Hepatocyte (in vitro differentiated cells): ENCODE measurements at places on chromosomes 7 and 10.

- DNase-seq: no peak
- H3K27ac ChIP-seq: no peak overlapping the region
Observed at GRCh38 chr7:75559976-75560365, 67.9 kb downstream of the SPDYE5 start.

DNA sequence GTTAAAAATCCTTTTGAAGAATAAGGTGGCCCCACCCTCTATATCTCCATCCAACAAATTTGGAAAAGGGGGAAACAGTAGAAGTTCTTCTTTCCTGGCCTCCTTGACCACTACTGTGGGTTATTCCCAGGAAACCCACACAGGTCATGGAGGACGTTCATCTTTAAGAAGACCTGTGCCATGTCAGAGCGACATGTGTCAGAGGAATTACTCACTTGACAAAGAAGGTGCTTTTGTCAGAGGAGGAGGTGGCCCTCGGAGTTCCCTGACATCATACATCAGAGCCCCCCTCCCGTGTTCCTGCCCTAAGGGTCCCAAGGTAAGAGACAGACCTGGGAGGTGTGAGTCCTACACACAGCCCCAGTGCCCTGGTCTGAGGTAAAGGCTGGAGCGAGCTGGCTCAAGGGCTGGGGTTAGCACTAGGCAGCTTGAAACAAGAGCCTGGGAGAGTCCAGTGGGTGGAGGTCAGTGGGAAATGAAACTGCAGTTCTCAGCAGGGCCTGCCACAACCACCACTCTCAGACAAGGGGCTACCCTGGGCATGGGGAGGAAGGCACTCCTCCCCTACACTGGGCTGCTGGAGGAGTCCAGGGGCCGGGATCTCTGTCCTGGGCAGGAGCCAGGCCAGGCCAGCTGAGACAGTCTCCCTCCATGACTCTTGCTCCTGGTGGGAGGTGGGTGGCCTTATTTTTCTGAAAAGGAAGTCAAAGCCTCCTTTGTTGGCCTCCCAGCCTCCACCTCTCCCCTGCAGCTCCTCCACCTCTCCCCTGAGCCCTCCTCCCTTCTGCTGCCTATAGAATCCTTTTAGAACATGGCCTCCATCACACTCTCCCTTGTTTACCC, 21.8 kb upstream of the ZMIZ1 start:
- peaks cover 21% of the 10 kb centered on the region for H3K4me1 ChIP-seq
- H3K4me3 ChIP-seq: no peak overlapping the region
- DNase-seq: no peak
- H3K36me3 ChIP-seq: no peaks in the 10 kb centered on the region
- H3K27ac ChIP-seq: no peak overlapping the region

GRCh38 chr10:30353851-30354250, 4.8 kb upstream of the MTPAP start:
- no peaks in the 10 kb centered on the region for H3K36me3 ChIP-seq
- no peak overlapping the region for H3K4me3 ChIP-seq

DNA sequence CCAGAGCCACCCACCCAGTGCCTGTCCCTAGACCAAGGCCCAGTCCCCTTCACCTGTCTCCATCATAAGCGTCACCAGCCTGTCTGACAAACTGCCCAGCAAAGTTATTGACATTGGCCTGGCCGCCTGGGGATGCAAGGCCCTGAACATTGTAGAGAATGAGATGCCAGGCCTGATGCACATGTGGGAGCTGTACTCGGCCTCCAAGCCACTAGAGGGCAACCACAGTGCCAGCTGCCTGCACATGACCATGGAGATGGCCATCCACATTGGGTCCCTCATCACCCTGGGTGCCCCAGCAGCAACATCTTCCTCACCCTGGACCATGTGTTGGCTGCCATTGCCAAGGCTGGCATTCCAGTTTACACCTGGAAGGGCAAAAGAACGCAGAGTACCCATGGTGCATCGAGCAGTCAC, 63.7 kb upstream of the ANTXRL start:
- no peak for DNase-seq
- no peaks in the 10 kb centered on the region for H3K36me3 ChIP-seq
- peaks cover 4% of the 10 kb centered on the region for H3K4me1 ChIP-seq
- H3K27me3 ChIP-seq: no peaks in the 10 kb centered on the region
- no peak overlapping the region for H3K4me3 ChIP-seq
- H3K27ac ChIP-seq: no peak overlapping the region

GRCh38 chr7:135771961-135772638, 23.5 kb upstream of the FAM180A start:
- H3K4me1 ChIP-seq: peaks cover 23% of the 10 kb centered on the region
- no peak overlapping the region for H3K4me3 ChIP-seq
- peak overlapping the region; percentile 83 for H3K27ac ChIP-seq
- peak; percentile 46 for DNase-seq

DNA sequence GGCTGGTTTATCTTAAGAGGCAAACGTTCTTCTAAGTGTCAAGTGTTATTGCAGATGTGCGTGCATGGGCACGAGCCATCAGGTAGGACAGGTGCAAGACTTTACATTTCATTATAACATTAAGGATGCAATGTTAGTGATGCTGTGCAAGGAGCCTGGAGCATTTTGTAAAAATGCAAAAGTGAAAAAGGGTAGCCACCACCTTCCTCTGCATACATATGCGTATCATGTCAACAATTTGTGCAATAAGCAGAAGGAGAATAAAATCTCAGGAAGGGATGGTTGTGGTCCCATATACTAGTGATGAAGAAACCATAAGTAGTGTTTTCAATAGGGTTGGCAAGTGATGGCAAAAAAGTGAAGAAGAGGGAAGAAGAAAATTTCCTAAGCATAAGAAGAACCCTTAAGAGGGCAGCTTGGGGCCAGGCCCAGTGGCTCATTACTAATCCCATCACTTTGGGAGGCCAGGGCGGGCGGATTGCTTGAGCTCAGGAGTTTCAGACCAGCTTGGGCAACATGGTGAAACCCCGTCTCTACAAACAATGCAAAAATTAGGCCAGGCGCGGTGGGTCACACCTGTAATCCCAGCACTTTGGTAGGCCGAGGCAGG, 7.5 kb downstream of the PIK3AP1 start:
- H3K27ac ChIP-seq: no peak overlapping the region
- no peak for DNase-seq
- H3K4me3 ChIP-seq: no peak overlapping the region
- H3K36me3 ChIP-seq: no peaks in the 10 kb centered on the region
- peaks cover 9% of the 10 kb centered on the region for H3K27me3 ChIP-seq
- H3K4me1 ChIP-seq: no peaks in the 10 kb centered on the region

DNA sequence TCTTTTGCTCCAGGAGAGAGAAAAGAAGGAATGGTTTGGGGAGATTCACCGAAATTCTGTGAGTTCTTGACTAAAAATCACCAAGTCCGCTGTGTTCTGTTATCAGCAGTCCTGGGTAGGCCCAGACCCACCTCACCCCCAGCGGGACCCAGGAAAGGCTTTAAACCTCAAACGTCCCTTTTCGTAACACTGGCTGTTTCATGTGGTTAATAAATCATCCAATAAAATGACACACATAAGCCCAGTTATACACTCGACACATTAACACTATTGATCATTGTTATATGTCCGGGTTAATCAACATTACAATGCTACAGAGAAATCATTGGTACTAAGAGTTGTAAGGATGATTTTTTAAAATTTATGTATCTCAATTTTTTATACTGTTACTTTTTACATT, 25.2 kb downstream of the DIP2C start:
- DNase-seq: no peak
- H3K4me3 ChIP-seq: no peak overlapping the region
- H3K4me1 ChIP-seq: peaks cover 25% of the 10 kb centered on the region
- no peaks in the 10 kb centered on the region for H3K36me3 ChIP-seq

DNA sequence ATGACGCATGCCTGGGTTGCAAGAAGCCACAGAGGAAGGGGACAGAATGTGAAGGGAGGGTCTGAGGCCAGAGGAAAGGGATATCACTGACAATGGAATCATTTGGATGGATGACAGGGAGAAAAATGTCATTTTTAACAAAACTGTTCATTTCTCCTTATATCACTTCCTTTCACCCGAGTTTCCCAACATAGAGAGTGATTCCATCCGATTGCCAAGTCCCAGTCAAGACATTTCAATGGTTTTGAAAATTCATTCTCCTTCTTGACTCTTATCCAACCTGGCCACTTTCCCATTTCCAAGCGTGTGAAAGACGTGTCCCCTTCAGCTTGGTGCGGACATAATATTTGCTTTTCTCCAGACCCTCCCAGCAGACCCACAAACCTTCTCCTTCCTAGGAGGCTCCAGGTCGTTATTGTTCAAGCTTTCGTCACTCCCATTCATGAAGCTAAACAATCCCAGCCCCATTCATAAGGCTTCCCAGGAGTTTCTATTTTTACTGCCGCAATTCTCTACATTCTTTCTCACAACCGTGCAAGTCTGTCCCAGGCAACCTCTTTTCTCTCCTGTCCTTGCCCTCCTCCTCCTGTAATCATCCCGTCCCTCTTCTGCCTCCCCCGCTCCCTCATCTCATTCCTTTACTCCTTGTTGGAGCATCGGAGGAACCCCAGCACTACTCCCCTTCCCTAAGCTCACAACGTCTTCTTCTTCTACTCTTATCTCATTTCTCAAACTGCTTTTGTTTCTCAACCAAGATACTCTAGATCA, 301.3 kb upstream of the KLF6 start:
- H3K27ac ChIP-seq: no peak overlapping the region
- no peaks in the 10 kb centered on the region for H3K36me3 ChIP-seq
- no peak overlapping the region for H3K4me3 ChIP-seq
- no peak for DNase-seq
- H3K27me3 ChIP-seq: no peaks in the 10 kb centered on the region

DNA sequence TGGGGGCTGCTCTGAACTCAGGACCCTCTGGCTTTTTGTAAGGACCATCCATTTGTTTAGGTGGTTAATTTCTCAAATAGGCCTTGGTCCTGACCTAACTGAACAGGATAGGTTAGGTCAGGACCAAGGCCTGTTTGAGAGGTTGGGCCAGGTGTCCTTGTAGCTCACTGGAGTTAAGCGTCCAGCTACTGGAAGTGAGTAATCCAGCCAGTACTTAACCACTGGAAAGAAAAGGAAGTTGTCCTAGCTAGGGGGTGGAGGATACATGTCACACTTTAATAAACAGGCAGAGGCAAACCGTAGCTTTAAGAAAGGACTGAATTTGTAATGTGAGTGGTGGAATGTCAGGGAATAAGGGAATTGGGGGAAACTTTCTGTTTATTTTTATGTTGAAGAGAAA, 96.0 kb downstream of the GPR85 start:
- no peak overlapping the region for H3K27ac ChIP-seq
- peaks cover 5% of the 10 kb centered on the region for H3K4me1 ChIP-seq
- H3K4me3 ChIP-seq: no peak overlapping the region

GRCh38 chr10:1114719-1115606, 58.8 kb downstream of the WDR37 start:
- H3K36me3 ChIP-seq: no peaks in the 10 kb centered on the region
- no peak for DNase-seq
- H3K27ac ChIP-seq: no peak overlapping the region
- H3K27me3 ChIP-seq: no peaks in the 10 kb centered on the region
- peaks cover 4% of the 10 kb centered on the region for H3K4me1 ChIP-seq

DNA sequence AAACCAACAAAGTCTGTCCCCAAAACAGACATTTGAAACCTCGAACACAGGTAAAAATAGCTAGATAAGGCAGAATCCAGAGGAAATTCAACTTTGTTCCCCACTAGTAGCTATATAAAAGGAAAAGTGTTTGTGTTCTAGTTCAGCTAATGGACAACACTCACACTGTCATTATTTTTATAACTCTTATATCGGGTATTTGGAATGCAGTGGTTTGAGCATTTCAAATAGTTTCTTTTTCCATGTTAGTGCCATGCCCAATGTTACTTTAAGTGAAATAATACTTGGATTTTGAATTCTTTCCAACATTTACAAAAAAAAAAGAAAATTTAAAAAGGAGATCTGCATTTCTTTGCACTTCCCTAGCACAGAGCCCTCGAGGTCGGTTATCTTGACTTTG, 213.6 kb downstream of the DOCK4 start:
- H3K36me3 ChIP-seq: no peaks in the 10 kb centered on the region
- no peaks in the 10 kb centered on the region for H3K27me3 ChIP-seq
- no peak for DNase-seq
- no peak overlapping the region for H3K4me3 ChIP-seq
- peaks cover 5% of the 10 kb centered on the region for H3K4me1 ChIP-seq

DNA sequence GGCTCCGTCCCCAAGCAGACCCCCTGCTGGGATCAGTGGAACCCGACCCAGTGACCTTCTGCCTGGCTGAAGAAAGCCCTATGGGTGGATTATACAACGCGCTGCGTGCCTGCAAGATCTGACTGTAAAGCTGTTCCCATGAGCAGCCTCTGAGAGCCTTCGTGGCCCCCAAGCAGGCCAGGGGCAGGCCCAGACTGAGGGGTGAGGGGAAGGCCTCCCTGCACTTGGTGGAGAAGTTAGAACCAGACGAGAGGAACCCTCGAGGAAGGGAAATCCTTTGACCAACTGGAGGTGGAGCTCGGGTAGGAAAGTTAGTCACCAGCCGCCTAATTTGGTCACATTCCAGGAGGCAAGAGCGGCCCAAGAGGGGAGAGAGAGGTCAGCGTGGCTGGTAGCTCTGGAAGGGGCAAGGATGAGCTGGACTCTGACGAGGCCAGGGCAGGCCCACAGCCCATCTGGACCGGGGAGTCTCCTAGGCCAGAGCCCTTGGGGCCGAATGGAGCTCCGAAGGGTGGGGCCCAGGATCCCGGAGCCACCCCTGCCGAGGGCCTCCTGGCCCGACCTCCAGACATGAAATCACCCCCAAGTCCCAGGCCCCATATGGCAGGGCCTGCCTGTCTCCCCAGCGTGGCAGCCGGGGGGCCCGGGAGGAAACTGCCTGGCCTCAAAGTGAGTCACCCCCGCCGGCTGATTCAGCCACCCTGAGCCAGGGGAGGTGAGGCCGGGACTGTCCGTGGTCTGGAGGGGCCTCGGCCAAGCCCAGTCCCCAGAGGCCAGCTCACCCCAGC, 23.3 kb upstream of the PDGFA start:
- no peaks in the 10 kb centered on the region for H3K36me3 ChIP-seq
- no peak overlapping the region for H3K4me3 ChIP-seq
- DNase-seq: peak; percentile 61

- H3K4me1 ChIP-seq: no peaks in the 10 kb centered on the region
- no peaks in the 10 kb centered on the region for H3K27me3 ChIP-seq
- no peaks in the 10 kb centered on the region for H3K36me3 ChIP-seq
- peak; percentile 40 for DNase-seq
- peak overlapping the region; percentile 36 for H3K27ac ChIP-seq
Observed at GRCh38 chr7:101386558-101387231, 24.0 kb downstream of the COL26A1 start.

DNA sequence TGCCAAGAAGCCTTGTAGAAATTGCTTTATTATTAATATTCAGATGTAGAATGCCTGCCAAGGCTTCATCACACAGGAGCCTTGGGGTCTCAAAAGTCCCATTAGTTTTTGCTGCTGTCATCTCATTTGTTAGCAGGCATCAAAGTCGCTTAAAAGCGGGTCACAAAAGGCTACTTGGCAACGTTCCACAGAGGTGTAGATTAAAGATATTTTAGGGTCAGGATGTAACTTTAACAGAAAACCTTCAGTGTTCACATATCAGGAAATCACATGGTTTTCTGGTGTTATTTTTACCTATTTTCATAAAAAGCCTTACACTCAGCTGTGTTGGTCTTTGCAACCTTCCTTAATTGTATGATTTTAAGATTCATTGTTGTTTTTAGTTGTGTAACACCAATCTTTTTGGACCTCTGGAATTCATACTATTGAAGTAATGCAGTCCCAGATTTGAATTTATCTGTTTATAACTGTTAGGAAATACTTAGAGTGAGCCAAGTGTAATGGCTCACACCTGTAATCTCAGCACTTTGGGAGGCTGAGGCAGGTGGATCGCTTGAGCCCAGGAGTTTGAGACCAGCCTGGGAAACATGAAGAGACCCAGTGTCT, 65.3 kb downstream of the TET1 start:
- no peak overlapping the region for H3K27ac ChIP-seq
- H3K4me3 ChIP-seq: no peak overlapping the region
- no peaks in the 10 kb centered on the region for H3K4me1 ChIP-seq
- no peaks in the 10 kb centered on the region for H3K36me3 ChIP-seq

- no peaks in the 10 kb centered on the region for H3K27me3 ChIP-seq
- no peak overlapping the region for H3K4me3 ChIP-seq
- H3K27ac ChIP-seq: no peak overlapping the region
- DNase-seq: no peak
Observed at GRCh38 chr7:70612811-70613210, 519.1 kb upstream of the GALNT17 start.
